ENCODE measurements at places on chromosomes 5 and 9.

DNA sequence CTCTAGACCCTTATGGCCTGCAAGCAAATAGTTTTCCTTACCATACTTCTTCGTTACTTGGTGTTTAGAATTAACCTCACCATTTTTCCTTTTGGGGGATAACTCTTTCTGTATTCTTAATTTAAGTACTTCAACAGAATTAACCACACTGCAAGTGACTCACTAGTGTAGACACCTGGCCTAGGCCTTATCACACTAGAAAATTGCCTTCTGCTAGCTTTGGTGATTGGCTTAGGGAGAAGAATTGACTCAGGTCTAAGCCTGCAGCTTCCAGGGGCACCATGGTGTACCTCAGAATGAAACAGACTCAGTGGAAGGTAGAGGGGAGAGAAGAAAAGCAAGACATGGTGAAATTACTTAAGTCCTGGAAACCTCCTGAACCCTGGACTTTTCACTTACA lies 112.8 kb upstream of the HMHB1 start:
- DNase-seq: no peak

DNA sequence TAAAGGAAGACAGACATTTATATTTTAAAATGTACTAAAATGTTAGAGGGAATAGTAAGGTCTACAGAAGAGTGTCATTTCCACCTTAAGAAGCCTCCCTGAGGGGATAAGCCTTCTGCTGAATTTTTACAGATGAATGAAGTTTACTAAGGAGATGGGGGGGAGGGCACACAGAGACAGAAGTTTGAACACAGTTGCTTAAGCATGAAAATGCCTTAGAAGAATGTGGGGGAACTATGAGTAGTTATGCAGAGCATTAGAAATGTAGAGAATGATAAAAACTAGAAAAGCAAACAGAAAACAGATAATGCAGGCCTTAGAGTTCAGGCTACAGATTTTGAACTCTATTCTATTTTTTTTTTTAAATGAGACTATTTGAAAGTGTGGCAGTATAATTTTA lies 232.2 kb upstream of the VLDLR start:
- DNase-seq: no peak

DNA sequence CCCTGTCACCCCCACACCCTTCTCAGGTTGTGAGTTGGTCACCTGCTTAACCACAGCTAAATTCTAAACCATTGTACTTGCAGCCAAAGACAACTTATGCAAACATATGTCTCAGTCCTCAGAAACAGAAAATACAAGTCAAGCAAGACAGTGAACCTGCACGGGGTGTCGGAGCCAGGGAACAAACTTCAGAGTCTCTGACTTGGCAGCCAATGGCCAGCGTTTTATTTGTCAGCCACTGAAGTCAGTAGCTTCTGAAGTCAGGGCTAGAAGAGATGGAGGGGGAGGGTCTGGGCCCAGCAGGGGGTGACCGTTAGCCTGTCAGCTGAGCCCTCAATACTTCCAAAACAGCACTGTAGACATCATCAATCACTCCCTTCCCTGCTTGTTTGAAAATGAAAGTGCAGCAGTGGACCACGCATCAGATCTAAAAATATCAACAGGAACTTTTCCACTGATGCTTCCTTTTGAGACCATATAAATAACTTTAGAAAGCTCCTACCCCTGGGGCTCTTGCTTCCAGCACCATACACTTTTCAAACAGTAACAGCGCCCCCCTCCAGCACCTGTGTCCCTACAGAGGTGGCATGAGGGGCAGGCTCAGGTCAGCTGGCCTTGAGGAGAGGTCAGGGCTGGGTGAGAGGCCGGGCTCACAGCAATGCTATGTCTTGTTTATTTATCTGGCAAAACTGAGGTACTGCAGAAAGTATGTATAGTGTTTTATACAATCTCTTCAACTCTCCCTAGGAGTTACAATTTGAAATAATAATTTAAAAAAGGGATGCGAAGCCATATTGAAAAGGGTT lies 142.5 kb downstream of the ACER2 start:
- no peak for DNase-seq

- DNase-seq: no peak
Observed at GRCh38 chr5:97657239-97657638, 474.2 kb upstream of the RIOK2 start.

GRCh38 chr5:102590467-102590866 lies 91.7 kb upstream of the SLCO6A1 start:
- DNase-seq: no peak

DNA sequence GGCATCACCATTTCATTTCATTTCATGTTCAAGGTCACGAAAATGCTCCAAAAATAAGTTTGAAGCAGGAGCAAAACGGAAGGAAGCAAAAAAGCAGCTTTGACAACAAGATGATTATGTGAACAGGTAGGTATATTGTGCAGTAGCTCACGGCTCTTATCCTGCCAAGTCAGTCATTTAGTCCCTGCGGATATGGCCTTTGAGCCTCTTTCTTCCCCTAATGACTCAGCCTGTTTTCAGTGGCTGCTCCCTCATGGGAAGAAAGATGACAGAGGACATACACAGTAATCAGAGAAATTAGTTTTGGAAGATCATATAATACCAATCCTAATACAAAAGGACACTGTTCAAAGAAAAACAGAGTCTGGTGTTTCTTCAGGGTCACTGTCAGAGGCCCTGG lies 155.8 kb upstream of the GRAMD2B start:
- no peak for DNase-seq
